Stimulated activated CD8-positive, alpha-beta memory T cell treated with anti-CD3 and anti-CD28 coated beads, Interleukin-7, amount 100 ng/mL, for 4 hours (primary cell): ENCODE measurements at places on chromosomes 7 and 10.

GRCh38 chr7:130490311-130490791, 1.5 kb upstream of the MEST start:
- DNase-seq = no peak

DNA sequence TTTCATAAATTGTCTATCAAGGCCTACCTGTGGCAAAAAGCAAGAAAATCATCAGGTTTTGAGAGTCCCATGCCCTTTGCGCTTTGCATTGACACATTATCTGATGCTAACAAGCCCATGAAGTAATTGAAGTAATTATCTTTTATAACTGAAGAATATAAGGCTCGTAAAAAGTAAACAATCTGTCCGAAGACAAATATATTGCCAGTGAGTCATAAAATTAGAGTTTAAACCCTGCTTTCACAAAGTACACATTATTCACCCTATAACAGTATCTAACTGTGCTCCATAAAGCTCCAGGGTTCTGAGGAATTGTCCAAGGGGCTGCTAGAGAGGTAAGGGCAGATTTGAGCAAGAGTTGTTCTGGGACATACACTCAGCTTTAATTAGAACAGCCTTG, 102.3 kb upstream of the PPP1R3A start:
- no peak for DNase-seq

DNA sequence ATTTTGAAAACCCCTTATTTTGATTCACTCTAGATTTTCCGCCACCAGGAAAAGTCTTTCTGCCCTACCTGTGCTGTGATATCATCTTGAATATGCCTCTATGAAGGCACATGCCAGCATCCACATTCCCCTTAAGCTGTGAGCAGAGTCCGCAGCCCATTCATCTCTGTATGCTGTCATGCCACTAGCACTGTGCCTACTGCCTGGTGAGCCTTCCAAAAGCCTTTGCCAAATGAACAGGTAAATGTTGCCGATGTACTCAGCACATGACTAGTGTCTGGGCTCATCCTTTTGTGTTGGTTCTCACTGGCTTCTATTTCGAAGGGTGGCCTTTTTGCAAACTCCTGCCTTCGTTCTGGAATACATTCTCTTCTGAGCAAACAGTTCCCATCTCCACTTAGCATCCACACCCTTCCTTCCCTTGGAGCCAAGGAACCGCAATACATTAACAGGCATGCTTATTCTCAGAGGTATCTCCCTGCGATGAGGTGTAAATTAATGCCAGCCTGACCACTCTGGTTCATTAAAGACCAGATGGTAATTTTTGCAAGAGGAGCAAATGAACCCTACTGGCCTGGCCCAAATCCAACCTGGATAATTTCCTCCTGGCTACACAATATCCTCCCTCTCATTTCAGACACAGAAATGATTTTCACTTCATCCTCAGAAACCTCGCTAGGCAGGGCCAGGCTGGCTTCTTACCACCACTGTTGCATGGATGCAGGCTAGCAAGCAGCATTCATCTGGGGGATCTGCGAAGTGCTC, 339.7 kb upstream of the NFE2L3 start:
- DNase-seq = no peak

- no peak for DNase-seq
These were observed 3.2 kb downstream of the PSMG3 start for GRCh38 chr7:1566687-1567048.

- DNase-seq = no peak
These were observed 499.9 kb downstream of the AUTS2 start for GRCh38 chr7:70098133-70098561.

- DNase-seq = no peak
These were observed 650 bp upstream of the TM9SF3 start for GRCh38 chr10:96587264-96588059.

DNA sequence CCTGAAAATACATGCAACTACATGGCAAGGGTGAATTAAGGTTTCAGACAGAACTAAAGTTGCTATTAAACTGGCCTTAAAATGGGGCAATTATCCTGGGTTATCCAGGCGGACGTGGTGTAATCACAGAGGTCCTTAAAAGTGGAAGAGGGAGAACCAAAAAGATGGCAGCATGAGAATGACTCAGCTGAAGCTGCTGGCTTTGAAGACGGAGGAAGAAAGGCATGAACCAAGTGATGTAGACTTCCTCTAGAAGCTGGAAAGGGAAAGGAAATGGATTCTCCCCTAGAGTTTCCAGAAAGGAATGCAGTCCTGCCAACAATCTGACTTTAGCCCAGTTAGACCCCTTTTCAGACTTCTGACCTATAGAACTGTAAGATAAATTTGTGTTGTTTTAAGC, 27.0 kb upstream of the UBN2 start:
- DNase-seq = no peak

- no peak for DNase-seq
These were observed 24.7 kb upstream of the TRIM24 start for GRCh38 chr7:138435231-138435919.

- no peak for DNase-seq
These were observed 128.7 kb downstream of the COBL start for GRCh38 chr7:51187941-51188340.

DNA sequence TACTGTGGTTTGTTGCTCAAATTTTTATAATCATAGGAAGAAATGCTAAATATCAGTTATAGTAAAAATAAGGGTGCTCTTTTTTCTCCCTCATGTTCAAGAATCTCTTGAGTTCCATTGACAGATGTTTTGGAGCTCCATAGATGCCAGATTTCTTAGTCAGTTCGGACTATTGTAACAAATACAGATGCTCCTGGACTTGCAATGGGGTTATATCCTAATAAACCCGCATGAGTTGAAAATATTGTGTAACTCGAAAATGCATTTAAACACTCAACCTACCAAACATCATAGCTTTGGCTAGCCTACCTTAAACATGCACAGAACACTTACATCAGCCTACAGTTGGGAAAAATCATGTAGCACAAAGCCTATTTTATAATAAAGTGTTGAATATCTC, 100.7 kb upstream of the CSTF2T start:
- DNase-seq = no peak

DNA sequence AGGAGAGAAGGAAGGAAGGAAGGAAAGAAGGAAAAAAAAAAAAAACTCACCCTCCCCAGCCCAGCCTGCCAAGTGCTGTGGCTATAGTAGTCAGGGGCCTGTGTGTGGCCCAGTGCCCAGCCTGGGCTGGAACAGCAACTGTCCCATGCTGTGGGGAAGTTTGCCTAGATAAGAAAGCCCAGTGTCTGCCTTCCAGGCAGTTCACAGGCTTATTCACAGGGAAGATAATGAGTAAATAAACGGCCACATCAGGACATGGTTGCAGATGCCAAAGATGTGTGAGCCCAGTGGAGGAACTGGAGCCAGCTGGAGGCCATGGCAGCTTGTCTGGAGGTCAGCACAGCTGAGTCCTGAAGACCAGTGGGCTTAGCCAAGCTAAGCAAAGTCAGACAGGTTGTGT, 132.4 kb upstream of the FOXK1 start:
- DNase-seq = no peak

GRCh38 chr10:3784510-3785250, at the start of gene KLF6:
TSS of gene KLF6 (minus strand) at chr10:3785209. CDS start at chr10:3785014, 195 bp downstream.
- no peak for DNase-seq

GRCh38 chr7:935164-935873, 19.2 kb downstream of the ADAP1 start:
- no peak for DNase-seq

DNA sequence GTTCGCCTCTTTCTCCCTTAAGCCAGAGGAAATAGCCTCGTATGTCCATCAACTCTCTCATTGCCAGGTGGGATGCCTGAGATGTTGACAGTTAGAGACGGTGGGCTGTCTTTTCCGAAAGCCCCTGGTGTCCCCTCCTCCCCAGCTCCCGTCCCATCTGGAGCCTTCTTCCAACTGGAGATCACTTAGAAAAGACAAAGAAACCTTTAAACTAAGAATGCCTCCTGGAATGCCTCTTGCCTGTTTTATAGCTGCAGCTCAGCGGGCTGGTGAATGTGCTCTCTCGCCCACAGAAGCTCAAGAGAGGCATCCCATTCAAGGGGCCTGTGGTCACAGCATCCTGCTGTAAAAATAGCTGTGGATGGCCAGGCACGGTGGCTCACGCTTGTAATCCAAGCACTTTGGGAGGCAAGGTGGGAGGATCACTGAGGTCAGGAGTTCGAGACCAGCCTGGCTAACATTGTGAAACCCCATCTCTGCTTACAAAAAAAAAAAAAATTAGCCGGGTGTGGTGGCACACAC, 5.2 kb upstream of the MYL10 start:
- no peak for DNase-seq
